T1000 (cell line): ENCODE measurements at places on chromosomes 5 and 9.
A peak's percentile ranks its signal among the peaks of the same experiment; 100 is the strongest.

DNA sequence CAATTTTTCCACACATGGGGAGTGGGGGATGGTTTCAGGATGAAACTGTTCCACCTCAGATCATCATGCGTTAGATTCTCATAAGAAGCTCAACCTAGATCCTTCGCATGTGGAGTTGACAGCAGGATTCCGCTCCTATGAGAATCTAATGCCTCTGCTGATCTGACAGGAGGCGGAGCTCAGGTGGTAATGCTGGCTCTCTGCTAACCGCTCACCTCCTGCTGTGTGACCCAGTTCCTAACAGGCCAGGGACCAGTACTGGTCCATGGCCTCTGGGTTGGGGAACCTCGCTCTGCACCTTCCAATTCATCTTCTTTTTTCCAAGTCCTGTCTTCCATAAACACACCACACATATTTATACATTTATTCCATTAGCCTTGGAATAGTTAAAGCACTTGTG, 33.0 kb downstream of the POU5F2 start:
- DNase-seq = no peak

DNA sequence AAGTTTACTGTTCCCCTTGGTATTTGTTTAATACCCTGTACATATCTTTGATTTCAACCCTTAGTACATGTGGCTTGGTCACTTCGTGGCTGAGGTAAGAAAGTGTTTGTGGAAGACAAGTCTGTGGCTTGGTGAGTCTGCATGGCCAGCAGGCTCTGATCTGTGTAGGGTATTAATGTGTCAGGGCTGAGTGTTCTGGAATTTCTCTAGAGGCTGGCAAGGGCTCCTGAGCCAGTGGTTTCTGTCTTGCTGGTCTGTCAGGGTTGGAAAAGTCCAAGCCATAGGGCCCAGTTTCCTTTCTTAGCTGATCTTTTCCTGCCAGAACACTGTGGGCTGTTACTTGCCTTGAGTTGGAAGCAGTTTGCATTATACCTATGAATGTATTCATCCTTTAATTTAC, 48.0 kb upstream of the FBXL7 start:
- no peak for DNase-seq

DNA sequence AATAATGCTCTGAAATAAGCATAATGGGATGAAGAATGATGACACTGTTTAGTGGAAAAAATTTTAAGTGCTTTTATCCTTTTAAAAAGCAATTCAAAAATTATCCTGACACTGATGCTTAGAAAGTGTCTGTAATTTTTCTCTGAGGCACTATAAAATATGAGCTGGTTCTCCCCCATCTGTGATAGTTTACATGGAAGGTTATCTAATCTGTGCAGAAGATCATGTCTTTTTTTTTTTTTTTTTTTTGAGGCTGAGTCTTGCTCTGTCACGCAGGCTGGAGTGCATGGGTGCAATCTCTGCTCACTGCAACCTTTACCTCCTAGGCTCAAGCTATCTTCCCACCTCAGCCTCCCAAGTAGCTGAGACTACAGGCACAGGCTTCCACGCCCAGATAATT, 15.2 kb upstream of the TAF11L2 start:
- DNase-seq = no peak

DNA sequence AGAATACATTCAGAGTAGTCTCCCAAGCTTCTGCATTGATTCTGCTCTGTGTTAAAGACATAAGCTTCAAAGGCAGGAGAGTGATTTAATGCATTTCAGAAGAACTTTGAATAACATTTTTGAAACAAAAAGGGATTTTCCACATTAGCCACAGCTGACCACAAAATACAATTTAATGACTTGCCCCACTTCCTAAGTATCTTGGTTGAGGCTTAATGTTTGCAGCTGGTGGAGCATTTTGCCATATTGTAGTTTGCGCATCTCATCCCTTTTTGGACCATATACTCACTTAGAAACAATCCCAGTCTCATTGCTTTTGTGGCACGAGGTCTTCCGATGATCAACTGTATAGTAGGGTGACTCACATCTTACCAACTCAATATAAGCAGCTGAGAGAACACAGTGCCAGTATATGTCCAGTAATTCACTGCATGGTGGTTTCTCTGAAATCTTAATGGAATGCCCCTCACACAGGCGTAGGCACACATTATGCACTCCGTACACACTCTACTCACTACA, 455.8 kb upstream of the PTGER4 start:
- DNase-seq = peak; percentile 34

- DNase-seq = no peak
Observed at GRCh38 chr5:156135531-156135930, 191.4 kb upstream of the SGCD start.

- no peak for DNase-seq
Observed at GRCh38 chr9:125507226-125507625, 199.8 kb downstream of the MAPKAP1 start.
